ENCODE measurements at places on chromosomes 3 and 15.

DNA sequence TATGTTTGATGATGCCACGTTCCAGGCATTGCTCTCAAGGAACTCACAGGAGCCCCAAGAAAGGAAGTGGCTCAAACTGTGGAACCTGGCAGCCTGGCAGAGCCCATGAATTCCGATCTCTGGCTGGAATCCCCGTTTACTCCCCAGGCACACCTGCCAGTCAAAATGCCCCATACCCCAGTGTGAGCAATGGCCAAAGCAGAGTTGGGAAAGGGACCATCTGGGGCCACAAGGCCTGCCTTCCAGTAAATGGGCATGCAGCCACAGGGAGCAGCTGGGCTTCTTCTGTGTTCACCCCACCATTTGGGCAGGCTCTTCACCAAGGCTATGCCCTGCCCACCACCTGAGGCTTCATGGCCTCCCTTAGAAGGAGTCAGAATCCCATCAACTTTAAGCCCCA is 257.0 kb upstream of the GOLGA6L4 start:
- no peak overlapping the region for H3K27ac ChIP-seq
- DNase-seq, result no peak
- H3K4me1 ChIP-seq, result no peaks in the 10 kb centered on the region
- no peaks in the 10 kb centered on the region for H3K36me3 ChIP-seq

- H3K4me1 ChIP-seq, result no peaks in the 10 kb centered on the region
- H3K36me3 ChIP-seq, result no peaks in the 10 kb centered on the region
- no peak overlapping the region for H3K4me3 ChIP-seq
- H3K27me3 ChIP-seq, result no peaks in the 10 kb centered on the region
- no peak for DNase-seq
Measured at GRCh38 chr15:94970096-94970495, 738.7 kb downstream of the MCTP2 start.

DNA sequence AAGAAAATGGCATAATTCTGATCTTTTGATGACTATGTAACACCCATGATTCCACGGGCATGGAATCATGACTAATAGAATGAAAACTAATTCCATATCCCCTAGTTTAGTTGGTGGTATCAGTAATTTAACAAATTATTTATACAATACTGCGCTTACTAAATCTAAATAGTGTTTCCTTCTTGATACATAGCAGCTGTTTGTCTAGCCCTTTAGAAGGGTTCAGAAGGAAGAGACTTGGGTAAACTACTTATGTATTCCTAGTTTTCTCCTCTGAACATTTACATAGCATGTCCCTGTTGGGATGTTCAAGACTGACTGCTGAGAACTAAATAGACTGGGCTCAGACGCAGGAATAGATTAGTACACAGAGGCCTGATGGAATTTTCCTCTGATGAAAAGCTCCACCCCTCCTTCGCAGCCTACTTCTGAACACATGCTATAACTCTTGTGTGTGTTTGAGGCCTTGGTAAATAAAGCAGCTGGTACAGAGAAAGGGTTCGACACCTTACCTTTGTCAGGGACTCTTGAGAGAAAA is 330.6 kb upstream of the LMCD1 start:
- H3K36me3 ChIP-seq, result no peaks in the 10 kb centered on the region
- H3K4me1 ChIP-seq, result no peaks in the 10 kb centered on the region
- no peak overlapping the region for H3K4me3 ChIP-seq
- no peak overlapping the region for H3K27ac ChIP-seq

GRCh38 chr15:56248311-56248992 is 4.8 kb upstream of the RFX7 start:
- H3K27ac ChIP-seq, result no peak overlapping the region
- H3K36me3 ChIP-seq, result no peaks in the 10 kb centered on the region
- no peak overlapping the region for H3K4me3 ChIP-seq

GRCh38 chr3:150544041-150544440 is 2.3 kb downstream of the SERP1 start:
- no peak overlapping the region for H3K27ac ChIP-seq
- peaks cover 34% of the 10 kb centered on the region for H3K4me1 ChIP-seq
- peaks cover 28% of the 10 kb centered on the region for H3K36me3 ChIP-seq
- peak overlapping the region; percentile 100 for H3K4me3 ChIP-seq
